ENCODE measurements at places on chromosomes 7 and 10.

GRCh38 chr10:60236869-60237524 lies 152.7 kb downstream of the ANK3 start:
- DNase-seq, result peak; percentile 11

DNA sequence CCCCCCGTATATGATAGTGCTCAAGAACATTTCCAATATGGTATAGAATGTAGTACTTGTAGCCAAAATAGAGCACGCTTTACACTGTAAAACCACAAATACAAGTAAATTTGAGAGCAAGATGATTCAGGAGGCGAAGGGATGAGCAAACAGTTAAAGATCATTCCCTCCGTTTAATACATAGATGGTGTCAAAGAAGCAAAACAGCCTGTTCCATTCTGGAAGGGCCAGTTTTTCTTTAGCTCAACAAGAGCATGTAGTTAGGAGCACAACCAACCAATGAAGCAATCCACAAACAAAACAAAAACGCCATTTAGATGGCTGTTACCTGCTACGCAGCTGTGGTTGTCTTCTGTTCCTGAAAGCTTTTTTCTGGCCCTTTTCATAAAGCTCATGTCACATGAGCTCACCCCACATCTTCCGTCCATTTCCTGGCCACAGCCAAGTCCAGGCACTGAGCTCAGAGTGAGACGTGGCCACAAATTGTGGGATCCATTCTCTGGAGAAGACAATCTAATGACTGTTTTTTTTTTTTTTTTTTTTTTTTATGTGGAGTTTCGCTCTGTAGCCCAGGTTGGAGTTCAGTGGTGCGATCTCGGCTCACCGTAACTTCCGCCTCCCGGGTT lies 185.6 kb downstream of the FANK1 start:
- no peak for DNase-seq

GRCh38 chr10:100984672-100985177 lies 2.6 kb downstream of the MRPL43 start:
- no peak for DNase-seq

DNA sequence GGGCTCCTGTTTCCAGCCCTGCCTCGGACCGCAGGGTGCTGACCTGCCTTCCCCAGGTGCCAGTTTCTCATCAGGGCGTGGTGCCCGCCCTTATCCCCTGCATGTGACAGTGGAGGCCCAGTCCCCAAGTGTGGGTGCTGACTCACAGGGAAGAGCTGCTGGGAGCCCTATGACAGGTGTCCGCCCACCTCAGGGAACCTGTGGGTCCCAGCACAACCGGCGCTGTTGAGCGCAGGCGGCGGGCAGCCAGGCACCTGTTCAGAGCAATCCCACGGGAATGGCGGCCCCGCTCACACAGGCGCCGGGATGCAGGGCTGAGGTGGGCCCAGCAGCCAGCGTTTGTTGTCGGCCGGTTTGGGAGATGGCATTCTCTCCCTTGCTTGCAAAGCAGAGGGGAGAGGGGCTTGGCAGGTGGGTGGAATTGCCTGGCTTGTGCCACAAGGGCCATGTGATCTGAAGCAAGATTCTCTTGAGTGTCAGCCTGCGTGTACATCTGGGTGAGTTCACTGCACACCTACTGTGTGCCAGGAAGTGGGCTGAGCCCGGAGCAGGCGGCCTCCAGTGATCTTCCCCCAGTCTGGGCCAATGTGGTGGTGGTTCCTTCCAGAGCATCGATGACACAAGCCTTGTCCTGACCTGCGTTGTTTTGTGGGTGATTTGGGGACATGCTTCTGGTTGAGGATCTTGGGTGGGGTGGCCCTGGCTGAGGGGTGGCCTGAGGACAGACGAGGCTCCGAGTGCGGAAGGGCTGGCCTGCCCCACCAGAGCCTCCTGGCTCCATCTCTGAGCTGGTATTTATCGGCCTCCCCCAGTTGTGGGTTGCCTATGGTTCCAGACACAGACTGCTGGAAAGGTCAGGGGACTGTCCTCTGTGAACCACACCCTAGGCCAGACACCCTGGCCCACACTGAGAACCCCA lies 2.4 kb downstream of the PWWP2B start:
- DNase-seq, result no peak

DNA sequence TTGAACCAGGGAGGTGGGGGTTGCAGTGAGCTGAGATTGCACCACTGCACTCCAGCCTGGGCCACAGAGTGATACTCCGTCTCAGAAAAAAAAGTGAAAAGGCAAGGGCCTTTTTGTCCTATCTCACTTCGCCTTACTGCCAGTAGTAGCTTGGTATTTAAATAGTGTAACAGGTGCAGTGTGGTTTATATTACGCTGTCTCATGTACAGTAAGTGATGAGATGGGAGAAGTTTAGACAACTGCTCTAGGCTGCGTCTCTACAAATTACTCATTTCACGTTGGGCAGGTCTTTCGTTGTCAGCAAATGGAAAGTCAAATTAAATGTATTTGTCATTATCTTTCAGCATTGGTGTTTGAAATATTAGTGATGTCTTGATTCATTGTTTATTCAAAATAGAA lies 15.5 kb upstream of the PFKFB3 start:
- no peak for DNase-seq

DNA sequence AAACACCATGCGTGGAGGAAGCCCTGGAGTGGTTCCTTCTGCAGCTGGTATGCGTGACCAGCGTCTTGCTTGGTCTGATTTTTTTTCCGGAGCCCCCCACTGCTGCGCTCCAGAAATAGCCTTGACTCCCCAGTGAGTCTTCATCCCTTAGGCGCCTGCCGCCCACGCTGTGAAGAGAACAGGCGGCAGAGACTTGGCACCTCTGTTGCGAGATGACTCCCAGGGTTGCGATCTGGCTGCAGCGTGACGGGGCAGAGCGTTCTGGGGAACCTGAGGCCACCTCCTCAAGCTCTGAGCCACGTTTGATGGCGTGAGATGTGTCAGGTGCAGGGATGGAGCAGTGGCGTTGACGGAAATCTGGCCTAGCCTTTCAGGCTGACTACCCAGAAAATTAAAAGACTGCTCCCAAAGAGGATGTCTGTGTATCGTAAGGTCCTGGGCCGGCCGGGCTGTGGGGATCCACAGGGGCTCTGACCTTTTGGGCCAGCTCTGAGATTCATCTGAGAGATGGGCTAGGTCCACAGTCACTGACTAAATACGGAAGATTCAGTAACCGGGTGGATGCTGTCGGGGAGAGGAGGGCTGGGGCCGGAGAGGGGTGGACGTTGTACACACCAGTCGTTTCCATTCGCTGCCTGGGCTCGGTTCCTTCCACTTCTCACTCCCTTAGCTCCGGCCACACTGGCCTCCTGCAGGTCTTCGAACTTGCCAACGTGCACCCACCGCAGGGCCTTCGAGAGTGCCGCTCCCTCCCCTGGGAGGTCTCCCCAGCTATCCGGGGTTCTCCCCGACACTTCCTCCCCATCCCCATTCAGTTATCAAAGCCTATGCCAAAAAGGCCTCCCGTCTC lies 33.8 kb downstream of the PFKFB3 start:
- DNase-seq, result no peak

DNA sequence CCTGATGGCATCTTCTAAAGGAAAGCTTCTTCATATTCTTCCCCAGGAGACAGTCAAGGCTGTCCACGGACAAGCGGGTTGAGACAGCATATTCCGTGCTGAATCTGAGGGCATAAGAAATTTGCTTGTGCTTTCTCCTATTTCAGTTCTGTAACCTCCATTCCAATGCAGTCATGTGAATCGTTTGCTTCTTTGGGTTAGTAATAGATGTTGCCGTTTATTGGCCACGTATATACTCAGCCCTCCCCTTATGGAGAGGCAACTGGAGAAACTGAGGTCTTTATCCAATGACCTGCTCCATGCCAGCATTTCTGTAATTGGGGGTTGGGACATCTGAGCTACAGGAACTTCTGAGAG lies 38.9 kb downstream of the LYZL1 start:
- no peak for DNase-seq

DNA sequence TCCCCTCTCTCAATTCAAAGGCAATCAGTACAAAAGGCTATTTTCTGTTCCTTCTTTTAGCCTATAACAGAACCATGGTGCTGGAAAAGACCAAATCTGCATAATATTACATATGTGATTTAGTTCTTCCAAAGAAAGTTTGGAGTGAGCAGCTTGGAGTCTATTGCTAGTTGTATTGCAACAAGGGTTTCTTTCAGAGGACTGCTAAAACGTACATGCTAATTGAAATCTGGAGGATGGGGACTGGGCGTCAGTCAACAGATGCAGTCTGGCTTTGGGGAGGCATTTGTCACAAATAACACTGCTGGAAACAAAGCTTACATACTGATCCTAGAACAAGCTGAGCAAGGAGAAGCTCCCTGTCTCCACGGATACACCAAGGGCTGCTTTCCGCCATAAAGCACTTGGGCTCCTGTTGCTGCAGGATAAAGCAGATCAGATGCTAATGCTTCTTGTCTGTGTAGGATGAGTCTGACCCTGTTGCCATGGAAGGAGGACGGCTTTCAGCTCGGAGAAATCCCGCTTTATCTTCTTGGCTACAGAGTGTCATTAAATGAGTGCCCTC lies 883.5 kb downstream of the SORCS1 start:
- DNase-seq, result no peak

DNA sequence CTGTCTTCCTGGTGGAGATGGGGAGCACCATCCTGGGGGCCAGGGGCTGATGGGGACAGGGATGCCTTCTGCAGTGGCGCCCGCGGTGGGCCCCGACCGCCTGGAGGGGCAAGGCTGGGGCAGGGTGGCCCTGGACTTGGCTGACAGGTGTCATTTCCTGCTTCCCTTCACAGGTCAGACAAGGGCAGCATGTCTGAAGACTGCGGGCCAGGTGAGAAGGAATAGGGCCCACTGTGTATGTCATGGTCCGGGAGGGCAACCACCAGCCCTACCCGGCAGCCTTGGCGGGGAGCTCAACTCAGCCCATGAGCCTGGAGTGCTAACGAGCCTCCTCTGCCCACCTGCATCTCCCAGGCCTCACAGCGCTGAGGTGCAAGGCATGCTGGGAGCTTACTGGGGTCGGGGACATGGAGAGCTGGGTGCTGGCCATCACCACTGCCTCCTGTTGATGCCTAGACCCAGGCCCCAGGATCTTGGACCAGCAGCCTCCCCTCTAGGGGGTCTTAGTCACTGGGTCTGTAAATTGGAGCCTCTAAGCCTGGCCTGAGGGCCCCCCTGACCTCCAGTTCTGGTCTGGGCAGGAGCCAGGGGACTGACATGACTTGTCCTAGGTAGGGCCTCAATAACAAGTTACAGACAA lies 28.0 kb upstream of the SRRM3 start:
- DNase-seq, result no peak

DNA sequence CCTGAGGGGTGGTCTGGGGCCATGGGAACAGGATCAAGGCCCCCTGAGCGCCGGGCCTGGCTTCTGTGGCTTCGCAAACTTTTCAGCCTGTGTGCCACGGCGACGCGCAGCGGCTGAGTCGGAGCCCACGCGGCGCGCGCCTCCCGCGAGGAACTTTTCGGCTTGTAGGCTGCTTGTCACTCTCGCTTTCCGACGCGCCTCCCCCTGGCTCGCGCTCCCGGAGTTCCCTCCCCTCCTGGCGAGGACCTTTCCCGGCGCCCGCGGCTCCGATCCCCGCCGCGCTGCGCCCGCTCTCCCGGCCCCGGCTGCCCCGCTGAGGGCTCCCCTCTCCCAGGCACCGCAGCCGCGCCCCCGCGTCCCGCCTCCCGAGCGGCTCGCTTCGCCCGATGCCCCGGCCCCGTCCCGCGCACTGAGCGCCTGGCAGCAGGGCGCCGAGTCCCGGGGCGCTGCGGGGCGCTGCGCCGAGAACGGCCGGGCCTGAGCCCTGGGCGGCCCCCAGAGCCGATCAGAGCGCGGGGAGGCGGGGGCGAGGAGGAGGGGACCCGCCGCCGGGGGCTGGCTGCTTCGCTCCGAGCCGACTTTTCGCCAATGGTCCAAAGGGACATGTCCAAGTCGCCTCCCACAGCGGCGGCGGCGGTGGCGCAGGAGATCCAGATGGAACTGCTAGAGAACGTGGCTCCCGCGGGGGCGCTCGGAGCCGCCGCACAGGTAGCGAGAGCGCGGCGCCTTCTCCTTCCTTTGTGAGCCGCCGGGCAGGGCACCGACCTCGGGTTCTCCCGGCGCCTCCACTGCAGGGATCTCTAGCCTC lies at the start of gene CACNB2:
Gene CACNB2 (plus strand): TSS at position 276 of the 808 bp plus-strand sequence.
- DNase-seq, result peak; percentile 61

DNA sequence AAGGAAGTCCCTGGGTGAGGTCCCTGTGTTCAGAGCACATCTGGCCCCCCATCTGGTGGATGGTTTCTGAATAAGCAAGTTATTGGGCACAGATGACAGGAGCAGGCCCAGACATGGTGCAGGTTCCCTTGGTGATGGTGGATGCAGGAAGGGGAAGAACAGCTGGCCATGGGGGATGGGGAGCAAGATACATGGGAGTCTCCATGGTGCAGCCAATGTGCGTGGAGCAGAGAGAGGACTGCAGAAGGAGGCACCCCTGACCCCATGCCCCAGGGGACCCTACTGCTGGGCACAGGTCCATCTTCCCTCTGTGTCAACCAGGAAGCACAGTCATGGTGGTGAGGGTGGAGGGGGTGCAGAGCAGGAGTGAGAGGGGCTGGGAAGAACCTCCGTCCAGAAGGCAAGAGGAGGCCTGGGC lies 43.8 kb upstream of the RABGEF1 start:
- peak; percentile 67 for DNase-seq

DNA sequence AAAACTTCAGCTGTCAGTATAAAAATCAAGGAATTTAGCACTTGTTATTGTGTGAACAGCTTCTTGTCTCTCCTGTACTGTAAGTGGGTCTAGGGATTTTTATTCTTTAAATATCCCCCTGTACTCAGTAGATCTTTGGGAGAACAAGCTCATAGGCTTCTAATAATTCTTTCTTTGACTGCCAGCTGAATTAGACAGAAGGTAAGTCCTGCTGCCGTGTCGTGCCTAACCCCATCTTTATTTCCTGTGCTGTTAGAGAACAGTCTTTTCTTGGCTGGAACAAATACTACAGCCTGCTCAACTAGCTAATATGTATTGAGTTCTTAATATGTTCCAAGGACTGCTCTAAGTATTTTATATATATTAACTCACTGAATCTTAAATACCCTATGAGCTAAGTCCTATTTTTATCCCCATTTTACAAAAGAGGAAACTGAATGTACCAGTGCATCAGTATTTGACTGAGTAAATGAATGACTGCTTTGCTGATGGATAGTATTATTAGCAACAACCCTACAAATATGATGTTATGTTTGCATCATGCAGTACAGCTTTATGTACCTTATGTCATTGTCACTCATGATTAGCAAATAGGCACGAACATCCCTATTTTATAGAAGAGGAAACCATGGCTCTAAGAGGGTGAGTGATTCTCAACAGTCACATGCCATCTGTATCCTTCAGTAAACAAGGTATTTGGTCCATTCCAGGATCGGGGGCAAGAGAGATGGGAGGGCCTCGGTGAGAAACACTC lies 5.5 kb upstream of the DUSP5 start:
- DNase-seq, result no peak

Measured in MG63 (cell line).